ENCODE measurements at places on chromosomes 1 and 21. TPM values are rescaled to one million over a fixed set of nuclear protein-coding genes. Genes with fewer than 3 reads are reported as not detected.

The DENND2C gene
- 2.3 TPM for total RNA-seq

DNA sequence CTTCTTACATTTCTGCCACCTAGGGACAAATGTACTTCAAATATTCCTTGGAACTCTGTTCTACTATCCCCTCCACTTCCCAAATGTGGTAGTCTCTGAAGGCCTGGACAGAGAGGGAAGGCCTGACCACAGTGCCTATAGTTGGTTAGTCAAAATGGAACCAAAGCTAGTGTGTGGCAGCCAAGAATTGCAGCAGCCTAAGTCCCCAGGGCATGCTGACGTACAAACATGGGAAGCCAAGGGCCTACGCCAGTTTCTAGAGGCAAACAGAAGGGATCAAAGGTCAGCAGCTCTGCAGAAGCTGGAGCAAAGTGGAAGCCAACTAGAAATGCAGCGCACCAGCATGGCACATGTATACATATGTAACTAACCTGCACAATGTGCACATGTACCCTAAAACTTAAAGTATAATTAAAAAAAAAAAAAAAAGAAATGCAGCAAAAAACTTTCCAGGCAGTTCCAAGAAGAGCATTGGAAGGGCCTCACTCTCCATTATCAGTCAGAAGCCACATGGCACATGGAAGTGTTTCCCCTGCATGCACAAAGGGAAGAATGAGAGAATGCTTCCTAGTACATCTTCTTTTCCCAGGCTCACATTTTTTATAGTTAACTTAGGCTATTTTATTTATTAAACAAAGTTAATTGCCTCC lies 39.4 kb upstream of the GADD45A start:
- DNase-seq = no peak

DNA sequence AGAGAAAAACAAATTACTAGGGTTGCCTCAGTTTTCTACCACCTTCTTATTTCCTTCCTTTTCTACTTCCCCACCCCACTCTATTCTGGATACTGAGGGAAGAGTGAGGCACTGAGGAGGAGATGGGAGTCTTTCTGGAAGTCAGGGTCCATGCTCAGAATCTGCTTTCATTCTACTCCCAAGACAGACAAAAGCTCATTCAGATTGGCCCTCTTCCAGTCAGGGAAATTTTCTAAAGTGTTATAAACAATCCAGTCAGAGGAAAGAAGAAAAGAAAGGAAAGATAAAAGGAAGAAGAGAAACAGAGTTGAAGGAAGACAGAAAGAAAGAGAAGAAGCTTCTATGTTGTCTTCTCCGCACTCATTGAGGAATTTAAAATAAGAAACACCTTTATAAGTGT lies 228.6 kb downstream of the COP1 start:
- DNase-seq = no peak

- no peak for DNase-seq
These were observed 23.9 kb upstream of the CYYR1 start for GRCh38 chr21:26597031-26597430.

DNA sequence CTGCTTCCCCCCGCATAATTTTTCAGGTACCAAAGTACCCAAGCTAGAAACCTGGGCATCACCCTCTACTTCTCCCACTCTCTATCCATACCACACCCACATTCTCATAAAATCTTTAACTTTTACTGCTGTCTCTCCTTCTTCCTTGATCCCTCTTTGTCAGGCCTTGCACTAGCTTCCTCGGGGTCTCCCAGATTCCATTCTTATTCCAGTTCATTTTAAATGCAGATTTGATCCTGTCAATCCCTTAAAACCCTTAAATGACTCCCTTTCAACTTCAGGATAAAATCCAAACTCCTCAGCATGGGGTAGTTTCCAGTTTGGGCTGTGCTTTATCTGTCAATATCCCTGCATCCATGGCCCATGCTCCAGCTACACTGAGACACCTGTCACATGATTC lies 343.5 kb downstream of the PBX1 start:
- no peak for DNase-seq

DNA sequence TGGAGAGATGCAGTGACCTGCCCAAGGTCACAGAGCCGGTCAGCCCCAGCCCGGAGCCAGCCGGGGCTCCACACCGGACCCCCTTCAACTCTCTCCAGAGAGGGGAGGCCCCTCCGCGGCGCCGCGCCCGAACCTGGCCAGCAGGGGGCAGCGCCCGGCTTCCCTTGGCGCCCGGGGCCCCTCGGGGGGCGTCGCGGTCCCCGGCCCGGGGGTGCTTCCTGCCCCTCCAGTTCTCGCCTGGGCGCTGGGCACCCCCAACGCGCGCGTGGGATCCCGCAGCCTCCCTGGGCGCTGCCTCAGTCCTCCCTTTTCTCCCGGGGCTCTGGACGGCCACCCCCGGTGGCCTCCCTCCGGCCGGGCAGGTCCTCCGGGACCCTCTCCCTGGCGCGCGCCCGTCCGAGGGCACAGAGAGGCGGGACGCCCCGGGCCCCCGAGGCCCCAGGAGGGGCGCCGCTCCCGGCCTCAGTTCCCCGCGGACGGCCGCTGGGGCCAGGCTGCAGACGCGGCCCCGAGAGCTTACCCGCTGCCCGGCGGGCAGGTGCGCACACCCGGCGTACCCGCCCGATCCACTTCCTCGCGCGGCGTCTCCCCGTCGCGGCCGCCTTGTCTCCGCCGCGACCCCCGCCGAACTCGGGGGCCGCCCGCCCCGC lies 406 bp downstream of the HTR1D start:
- DNase-seq = peak; percentile 37

- DNase-seq = no peak
These were observed 55.5 kb downstream of the SLC35F3 start for GRCh38 chr1:233959971-233960370.

DNA sequence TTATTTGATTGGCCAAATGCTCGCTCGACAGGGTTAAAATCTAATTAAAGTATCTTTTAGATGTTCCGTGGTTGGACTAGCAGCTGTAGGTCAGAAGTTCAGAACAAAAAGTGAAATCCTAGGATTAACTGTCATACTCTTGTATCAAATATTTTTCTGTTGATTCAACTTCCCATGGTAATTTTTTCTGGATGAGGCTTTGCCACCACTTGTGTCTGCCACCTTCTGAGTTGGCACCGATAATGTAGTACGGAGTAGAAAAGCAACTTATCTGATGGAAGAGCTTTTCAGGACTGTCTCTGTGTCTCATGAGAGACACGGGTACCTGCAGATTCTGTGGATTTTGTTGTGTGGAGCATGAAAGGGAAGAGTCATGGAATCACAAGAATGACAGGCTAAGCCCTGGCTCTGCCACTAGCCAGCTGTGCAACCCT lies 44.6 kb upstream of the CNN3 start:
- no peak for DNase-seq

- DNase-seq = no peak
These were observed 1.3 kb downstream of the PTPRC start for GRCh38 chr1:198640174-198640573.

DNA sequence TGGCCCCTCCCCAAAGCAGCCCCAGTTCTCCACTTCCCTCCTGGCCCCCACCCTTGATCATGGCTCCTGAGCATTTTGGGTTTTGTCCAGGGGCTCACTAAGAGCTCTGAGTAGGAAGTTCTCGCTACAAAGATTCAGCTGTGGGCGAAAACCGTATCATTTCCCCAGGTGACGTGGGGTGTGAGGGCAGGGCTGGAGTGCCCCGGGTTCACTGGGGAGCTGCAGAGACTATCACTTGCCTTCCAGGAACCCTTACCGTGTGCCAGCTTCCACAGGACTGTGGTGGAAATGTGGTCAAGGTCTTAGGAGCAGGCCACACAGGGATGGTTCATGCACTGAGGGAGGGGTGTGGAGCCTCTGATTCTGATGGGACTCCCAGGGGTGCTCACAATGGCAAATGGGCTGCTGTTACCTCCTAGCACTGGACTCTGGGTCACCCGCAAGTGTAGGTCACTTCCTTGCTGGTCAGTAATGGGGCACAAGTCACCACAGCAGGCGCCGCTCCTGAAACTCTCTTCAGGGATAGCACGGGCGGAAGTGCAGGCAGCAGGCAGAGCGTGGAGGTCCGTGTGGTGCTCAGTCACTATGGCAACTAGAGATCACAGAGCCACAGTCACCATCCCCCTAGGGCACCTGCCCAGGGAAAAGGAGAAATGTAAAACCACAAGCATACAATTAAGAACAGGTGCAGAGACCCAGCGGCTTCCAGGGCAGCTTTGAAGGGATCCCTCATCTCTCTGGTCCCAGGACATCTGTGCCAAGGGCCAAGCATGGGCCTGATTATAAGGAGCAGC lies 35.4 kb downstream of the RSPH1 start:
- no peak for DNase-seq

DNA sequence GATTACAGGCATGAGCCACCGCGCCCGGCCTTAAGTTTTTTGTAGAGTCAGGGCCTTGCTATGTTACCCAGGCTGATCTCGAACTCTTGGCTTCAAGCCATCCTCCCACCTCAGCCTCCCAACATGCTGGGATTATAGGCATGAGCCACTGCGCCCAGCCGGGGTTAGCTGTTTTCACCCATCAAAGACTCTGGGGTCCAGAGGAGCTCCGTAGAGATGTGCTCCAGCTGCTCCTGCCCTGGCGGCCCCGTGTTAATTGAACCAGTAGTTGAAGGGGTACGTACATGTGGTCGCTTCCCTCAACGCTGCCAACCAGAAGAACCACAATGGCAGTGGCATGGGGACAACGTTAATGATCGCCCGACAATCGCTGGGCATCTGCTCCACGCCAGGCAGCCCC lies 72.0 kb downstream of the NPHP4 start:
- no peak for DNase-seq

DNA sequence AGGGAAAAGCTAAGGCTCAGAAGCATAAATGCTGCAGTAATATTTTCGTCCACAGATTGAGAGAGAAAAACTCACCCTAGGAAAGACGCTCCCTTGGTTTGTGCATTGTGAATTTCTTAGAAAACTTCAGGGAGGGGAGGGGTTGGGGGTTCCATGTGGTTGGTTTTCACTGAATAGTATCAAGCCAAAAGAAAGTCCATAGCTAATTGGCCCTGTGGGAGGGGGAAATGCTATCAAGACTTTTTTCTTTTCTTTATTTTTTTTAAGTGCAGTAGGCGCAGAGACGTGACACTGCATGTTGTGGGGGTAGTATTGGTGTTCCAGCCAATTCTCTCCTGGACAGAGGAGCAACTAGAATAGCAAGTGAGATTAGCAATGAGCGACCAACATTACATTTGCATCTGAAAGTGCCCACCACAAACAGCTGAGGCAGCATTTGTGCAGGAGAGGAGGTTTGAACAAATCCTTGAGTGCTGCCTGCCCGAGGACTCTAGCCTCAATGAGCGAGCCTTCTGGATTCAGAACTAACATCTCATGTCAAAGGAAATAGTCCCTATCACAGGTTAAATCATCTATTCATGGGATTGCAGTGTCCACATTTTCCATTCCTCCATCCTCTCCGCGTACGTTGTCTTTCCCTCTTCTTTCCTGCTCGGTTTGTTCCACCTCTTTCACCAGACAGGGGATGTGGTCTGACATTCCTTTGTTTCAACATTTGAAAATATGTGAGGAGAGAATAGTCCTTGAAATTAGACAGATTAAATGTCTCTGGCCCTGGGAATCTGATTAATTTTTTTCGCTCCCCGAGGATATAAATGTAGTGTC lies 118.0 kb upstream of the MARK1 start:
- DNase-seq = no peak

The AMY2B gene
- 12.6 TPM for total RNA-seq

DNA sequence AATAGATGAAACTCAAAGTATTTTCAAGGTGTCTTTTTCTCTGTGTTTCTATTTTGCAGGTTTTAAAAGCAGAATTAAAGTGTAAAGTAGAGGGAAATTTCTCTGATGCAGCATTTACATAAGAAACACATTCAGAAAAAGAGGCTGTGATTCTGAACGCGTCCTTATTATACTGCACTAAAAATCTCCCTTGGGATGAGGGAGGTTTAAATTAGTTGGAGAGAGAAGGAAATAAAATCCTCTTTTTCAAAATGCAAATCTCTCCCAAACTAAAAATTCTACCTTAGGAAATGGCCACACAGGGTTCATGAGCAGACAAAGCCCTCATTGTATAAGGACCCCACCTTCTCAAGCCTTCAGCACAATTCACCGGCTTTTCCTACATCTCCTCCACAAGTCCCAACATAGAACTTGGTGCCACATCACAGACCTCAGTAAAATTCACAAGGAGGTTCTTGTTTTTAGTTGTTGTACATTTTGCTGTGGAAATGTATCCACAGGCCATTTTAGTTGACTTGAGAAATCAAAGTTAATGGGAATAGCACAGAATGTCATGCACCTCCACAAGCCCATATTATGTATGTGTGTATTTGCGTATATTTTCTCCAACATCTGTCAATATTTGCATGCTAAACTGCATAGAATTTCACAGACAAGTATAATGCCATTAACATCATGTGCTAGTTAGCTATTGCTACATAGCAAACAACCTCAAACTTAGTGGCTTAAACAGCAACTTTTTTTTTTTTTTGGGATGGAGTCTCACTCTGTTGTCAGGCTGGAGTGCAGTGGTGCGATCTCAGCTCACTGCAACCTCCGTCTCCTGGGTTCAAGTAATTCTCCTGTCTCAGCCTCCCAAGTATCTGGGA lies 59.8 kb downstream of the MAB21L3 start:
- no peak for DNase-seq

The SLAMF7 gene
- total RNA-seq = not detected

DNA sequence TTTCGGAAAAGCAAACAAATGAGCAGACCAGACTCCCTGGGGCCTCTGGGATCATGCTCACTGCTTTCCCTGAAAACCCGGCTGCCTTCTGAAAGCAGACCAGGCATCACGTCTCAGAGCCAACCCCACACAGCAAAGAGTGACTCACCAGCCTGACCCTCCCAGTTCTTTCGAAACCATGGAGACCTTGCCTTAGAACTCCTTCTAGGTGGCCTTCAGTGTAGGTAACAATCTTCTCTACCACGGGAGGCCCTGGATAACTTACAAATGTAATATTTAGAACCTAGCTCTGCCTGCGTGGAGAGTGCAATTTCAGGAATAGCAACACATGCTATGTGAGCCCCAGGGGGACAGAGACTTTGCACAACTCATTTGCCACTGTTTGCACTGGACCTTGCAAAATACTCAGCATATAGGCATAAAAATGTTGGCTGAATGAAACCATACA lies 105.2 kb downstream of the SUSD4 start:
- DNase-seq = no peak

DNA sequence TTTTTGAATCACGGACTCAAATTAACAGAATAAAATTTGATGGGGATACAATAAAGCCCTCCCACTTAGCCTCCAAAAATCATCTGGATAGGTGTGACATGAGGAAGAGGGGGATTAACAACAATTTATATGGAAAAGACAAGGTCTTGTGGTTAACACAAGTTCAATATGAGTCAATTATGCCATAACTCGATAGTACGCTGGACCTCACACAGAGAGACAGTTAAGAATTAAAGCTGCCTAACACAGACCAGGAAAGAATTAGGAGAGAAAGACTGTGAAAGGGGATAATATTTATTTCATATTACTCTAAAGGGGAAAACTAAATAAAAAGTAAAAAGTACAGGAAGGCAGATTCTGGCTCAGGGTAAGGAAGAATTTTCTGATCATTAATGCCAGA lies 243.7 kb upstream of the LYPLAL1 start:
- no peak for DNase-seq

- no peak for DNase-seq
These were observed 11.4 kb upstream of the TBX15 start for GRCh38 chr1:118999348-119000071.

The TTLL10 gene
- not detected for total RNA-seq

GRCh38 chr1:47572731-47573430 lies 135.0 kb downstream of the FOXD2 start:
- no peak for DNase-seq

The PHC2 gene
- total RNA-seq = 99.7 TPM

- peak; percentile 55 for DNase-seq
These were observed 9.9 kb downstream of the TOR1AIP2 start for GRCh38 chr1:179867493-179868330.

All from mesothelial cell of epicardium (in vitro differentiated cells).